ENCODE measurements at places on chromosomes 2 and 18.

GRCh38 chr2:113910110-113910717, 20.3 kb downstream of the ACTR3 start:
- no peak for DNase-seq

DNA sequence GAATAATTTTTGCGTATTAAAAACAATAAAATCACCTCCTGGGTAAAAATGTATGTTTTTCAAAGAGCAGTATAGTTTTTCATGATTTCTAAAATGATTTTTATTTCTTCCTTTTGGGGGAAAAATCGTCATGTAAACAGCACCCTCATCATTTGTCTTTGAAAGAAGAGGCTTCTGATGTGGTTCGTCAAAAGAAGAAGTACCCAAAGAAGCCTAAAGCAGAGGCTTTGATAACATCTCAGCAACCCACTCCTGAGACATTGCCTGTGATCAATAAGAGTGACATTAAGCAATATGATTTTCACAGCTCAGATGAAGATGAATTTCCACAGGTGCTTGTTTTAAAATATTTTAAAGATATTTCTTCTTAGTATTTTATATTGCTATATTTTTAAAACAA, 110.2 kb upstream of the KIF5C start:
- DNase-seq = no peak

GRCh38 chr18:54551590-54551989, 39.5 kb upstream of the DYNAP start:
- DNase-seq = no peak

- no peak for DNase-seq
Measured at GRCh38 chr18:28560331-28560730, 383.4 kb upstream of the CDH2 start.

GRCh38 chr2:26345545-26346453, at the start of gene SELENOI:
Gene SELENOI (plus strand): TSS chr2:26346143. CDS start chr2:26346233, 90 bp downstream.
- peak; percentile 99 for DNase-seq

DNA sequence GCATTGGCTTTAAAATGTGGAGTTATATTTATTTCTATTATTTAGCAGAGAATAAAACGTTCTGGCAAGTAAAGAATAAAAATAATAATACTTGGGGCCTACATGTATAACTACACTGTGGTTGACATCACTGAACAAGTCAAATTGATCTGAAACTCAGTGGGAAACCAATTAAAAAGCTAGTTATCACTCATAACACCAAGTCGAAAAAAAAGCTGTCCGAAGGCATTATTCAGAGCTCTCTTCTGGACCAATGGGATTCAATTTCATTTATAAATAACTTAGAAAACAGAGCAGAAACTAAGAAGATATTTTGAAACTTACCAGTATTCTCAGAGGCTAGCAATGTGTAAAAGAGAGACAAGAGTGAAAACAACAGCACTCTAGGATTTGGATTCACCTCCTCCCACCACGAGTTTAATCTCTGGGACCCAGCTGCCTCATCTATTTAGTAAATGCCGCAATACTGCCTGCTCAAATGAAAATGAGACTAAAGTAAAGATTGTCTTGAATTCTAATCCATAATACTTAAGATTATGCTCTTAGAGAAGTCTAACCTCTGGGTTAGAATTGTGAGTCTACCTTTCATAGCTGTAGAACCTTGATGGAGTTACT, 128.4 kb downstream of the NBAS start:
- DNase-seq = no peak

DNA sequence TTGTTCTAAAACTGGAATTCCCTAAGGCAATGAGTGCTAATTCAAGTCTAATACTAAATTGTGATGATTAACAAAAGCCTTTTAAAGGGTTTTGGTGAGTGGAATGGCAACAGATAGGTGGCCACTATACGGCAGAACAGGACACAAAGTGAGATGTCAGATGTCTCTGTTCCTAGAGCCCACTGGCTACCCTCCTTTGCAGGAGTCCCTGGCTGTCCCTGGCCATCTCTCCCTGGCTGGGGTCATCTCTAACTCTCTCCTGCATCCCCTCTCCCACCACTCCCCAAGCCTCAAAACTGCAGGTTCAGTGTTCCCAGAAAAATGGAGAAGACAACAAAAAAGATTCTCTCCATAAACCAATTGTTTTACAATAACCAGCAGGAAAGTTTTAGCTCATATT, 79.2 kb downstream of the MDH1 start:
- no peak for DNase-seq

DNA sequence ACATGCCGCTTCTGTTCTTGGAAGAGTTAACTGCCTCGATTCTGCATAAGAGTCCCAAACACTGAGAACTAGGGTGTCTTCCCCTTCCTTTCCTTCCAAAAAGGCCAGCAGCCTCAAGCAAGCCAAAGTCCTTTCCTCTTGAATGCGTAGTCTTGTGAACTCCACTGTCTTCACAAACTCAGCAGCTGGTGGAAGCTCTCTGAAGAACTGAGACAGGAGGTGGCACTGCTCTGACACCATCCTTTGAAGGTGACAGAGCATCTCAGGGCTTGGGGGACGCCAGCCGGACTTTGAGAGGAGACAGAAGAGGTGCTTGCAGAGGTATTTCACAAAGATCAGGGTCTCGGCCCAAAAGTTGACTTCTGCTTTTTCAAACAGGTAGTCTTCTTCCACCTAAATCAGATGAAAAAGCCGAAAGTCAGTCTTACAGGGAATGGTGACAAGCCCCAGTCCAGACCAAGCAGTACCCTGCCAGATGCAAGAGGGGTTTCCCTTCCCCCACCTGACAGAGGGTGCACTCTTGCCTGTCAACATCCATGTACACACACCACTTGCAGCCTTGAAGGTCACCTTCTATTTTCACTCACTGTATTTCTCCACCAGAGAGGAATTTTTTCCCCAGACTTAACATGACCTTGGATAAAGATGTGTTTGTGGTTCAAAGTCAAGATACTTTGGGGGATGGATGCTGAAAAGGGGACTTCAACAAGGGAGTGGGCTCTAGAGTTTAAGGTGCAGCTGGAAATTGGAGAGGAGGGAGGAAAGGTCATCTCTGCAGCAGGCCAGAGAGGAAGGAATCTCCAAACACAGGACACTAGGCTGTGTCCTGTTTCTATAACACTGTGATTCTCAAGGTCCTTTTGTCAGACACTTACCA, 4.8 kb upstream of the ZFP36L2 start:
- no peak for DNase-seq

DNA sequence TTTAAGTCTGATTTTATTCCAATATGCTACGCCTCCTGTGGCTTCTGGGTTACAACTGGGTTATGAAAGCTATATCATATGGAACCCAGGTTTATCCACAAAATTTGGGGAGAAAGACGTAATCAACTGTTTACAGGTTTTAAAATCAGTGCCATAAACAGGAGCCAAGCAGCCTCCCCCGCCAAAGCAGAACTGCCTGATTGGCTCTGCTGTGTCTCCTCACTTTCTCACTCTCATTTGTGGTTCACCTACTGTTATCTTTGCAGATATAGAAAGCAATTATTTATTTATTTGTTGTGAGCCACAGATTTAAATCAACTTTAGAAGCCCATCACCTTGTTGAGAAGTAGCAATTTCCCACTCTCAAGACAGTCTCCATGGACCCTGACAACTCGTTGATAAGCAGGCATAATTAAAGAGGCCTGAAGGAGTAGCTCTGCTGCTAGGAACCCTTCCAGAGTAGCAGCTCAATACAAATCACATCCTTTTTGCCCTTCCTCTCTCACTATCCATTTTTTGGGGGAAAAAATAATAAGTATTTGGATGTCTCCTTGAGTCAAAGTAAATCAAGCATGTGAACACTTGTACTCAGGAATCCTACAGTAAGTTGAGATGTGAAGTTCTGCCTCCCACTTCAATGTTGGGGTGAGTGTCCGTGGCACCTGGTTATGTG, 191.0 kb upstream of the CCDC150 start:
- no peak for DNase-seq

DNA sequence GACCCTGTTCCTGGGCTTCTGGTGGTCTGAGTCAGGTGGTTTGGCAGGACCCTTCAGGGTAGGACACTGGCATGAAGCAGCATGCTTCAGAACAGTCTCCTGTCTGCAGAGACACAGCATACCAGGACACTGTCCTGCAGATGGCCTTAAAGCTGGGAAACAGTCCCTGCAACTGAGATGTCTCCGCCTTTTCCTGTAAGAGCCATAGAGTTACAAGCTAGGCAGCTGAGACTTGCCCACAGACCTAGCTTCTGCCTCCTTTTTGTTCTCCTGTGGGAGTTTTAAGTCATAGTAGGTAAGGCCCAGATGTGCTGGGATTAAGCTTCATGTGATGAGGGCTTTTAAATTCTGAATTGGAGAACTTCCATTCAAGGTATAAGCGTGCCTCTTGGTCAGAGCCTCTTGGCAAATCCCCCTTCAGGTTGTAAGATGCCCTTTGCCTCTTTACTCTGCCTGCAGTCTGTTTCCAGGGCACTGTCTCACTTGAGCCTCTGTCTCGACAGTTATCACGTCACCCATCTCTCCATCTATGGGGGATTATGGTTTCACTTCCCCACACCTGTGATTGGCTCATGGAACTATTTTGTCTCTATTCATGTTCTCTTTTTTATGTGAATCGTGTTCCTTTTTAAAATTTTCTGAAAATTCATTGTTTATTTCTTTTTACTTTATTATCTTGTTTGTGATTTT, 51.8 kb downstream of the COA5 start:
- DNase-seq = no peak

GRCh38 chr2:62768615-62769014, 63.1 kb downstream of the EHBP1 start:
- no peak for DNase-seq

- no peak for DNase-seq
Measured at GRCh38 chr2:72708236-72708635, 117.6 kb downstream of the EXOC6B start.

- DNase-seq = no peak
Measured at GRCh38 chr18:13281406-13281805, 62.8 kb downstream of the LDLRAD4 start.

GRCh38 chr2:237501892-237502513, 15.0 kb downstream of the MLPH start:
- no peak for DNase-seq

DNA sequence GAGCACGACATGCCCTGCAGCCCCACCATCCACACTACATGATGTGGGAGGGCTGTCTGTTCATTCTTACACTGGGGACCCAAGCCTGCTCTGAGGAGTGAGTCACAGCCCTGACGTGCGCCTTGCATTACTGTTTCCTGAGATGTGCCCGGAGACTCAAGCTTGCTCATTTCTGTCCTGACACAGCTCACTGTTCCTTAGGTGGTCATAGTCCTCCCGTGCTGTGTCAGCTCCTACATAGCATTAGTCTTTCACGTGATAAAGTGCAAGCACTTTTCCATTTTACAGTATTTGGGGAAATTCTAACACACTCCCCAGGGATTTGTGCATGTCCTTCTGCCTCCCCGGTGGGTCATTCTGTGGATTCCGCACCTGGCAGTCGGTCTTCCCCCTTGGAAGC, 46.2 kb upstream of the TRIM43B start:
- no peak for DNase-seq

GRCh38 chr2:55672630-55673029, 21.0 kb downstream of the PNPT1 start:
- no peak for DNase-seq

DNA sequence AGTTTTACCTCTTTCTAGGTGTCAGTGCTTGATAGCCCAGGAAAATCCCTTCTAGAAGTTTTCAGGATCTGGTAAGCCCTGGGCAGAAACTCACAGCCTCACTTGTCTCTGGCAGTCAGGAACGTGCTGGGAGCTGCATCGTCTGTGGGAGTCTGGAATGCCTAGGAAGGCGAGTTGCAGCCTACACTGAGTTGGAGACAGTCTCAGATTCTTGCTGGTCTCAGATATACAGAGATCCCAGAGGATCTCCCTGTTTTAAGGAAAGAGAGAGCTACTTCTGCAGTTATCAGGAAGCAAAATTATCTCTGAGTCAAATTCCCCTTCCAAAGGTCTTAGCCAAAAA, 104.4 kb upstream of the CDC42EP3 start:
- DNase-seq = no peak

GRCh38 chr18:11310476-11311086, 161.2 kb upstream of the PIEZO2 start:
- no peak for DNase-seq

DNA sequence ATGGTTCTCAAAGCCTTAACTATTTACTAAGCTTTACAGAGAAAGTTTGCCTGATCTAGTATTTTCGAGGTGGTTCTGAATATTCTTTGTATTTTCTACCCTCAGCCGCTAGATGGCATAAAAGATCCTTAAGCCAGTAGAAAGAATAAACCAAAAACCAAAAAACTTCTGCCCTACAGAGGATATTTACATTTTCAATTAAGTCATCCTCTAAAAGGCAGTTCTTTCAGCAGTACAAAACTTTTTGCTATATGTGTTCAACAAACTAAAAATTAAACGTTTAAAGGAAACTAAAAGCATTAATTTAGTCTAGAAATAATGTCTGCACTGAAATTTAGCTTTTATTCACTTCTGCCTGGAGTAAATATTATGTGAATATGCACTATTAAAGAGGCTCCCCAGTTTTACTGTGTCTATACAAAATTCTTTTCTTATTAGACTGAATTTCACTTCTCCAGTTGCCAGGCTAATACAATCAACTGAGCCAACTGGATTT, 297.5 kb downstream of the PIEZO2 start:
- peak; percentile 55 for DNase-seq

GRCh38 chr2:69269330-69269729, 117.7 kb downstream of the GFPT1 start:
- DNase-seq = no peak

GRCh38 chr18:76405681-76406356, 89.2 kb downstream of the ZNF516 start:
- peak; percentile 6 for DNase-seq

- DNase-seq = no peak
Measured at GRCh38 chr2:215933151-215933550, 80.2 kb downstream of the MREG start.

- peak; percentile 44 for DNase-seq
Measured at GRCh38 chr2:10371441-10372196, 68.9 kb downstream of the HPCAL1 start.

- no peak for DNase-seq
Measured at GRCh38 chr2:157760949-157761348, 115.2 kb downstream of the ACVR1 start.

- DNase-seq = peak; percentile 32
Measured at GRCh38 chr18:27298214-27298804, 113.2 kb upstream of the CHST9 start.

GRCh38 chr18:75140296-75140695, 68.6 kb downstream of the PTGR3 start:
- no peak for DNase-seq

GRCh38 chr2:96957244-96957643, 29.1 kb downstream of the FAM178B start:
- no peak for DNase-seq

DNA sequence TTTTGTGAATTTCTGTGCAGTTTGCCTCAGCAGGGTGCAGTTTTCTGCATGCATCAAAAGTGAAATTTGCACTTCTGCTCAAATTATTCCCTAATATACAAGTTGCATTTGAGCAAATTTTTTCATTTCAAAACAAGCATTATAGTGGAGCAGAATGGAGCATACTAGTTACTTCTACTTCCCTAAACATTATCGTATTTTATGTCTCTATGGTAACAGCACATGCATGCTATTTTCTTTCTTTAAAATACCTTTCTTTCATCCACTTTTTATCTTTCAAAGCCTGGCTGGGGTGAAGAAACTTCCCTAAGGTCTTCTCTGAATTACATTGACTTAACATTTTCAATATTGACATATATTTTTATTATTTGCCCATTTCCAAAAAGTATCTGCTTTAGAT, 11.2 kb downstream of the RHBDD1 start:
- no peak for DNase-seq
